ENCODE measurements at places on chromosomes 12 and 14.
A peak's percentile ranks its signal among the peaks of the same experiment; 100 is the strongest.

DNA sequence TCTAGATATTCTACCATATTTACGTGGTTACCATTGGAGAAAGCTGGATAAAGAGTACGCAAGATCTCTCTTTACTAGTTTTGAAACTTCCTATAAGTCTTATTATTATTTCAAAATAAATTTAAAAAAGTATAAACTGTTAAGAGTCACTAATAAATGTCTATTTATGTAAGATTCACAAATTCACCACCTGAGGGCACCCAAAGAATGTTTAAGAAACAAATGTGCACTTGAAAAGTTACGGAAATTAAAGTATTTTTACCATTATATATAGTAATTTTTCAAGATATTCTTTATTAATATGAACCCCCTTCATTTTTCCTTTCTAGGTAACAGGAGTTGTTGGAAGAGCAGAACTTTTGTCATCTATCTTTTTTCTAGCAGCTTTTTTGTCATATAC is 11.9 kb downstream of the TMTC3 start:
- DNase-seq, result no peak

DNA sequence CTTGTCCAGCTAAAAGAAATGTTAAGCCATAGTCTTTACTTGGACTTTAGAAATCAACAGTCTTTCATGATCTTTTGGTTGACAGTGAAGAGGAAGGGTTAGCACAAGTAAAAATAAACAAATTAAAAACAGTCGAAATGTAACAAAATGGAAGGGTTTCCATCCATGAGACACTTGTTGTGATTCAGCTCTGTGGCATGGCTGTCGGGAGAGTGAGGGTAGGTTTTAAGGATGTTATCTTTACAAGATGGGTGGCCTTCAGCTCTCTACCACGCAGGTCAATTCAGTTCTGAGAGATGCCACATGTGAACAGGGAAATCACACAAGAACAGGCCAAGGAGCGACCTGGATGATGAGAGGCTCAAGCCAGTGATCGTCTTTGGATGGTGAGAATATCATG is 180.2 kb downstream of the PPM1H start:
- no peak for DNase-seq

GRCh38 chr14:93160353-93160801 is 24.3 kb downstream of the MOAP1 start:
- DNase-seq, result peak; percentile 19

DNA sequence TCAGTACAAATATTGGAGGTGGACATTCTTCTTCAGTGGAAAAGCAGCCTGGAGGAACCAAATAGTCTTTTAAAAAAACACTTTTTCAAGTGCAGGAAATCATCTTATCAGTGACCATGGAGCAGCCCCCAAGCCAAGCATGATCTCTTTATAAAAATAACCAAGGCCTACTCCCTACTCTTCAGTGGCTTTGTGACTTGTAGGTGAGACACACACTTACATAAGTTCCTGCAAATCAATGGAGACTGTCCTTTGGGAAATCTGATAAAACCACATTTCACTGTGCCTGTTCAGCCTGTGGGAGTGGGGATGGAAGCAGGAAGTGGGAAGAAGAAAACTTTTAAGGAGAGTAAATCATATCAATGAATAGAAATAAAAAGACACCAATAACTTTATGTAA is 56.3 kb downstream of the MBIP start:
- DNase-seq, result no peak

DNA sequence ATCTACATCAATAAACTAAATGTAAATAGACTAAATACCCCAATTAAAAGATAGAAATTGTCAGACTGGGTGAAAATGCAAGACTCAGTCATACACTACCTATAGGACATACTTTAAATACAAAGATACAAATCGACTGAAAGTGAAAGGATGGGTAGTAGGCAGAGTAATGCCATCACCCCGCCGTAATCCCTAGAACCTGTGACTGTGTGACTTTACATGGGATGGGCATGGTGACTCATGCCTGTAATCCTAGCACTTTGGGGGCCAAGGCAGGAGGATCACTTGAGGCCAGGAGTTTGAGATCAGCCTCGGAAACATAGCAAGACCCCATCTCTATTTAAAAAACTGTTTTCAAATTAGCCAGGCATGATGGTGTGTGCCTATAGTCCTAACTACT is 2.6 kb upstream of the EVL start:
- peak; percentile 79 for DNase-seq

- DNase-seq, result no peak
These were observed 5.3 kb downstream of the GYS2 start for GRCh38 chr12:21599143-21599999.

DNA sequence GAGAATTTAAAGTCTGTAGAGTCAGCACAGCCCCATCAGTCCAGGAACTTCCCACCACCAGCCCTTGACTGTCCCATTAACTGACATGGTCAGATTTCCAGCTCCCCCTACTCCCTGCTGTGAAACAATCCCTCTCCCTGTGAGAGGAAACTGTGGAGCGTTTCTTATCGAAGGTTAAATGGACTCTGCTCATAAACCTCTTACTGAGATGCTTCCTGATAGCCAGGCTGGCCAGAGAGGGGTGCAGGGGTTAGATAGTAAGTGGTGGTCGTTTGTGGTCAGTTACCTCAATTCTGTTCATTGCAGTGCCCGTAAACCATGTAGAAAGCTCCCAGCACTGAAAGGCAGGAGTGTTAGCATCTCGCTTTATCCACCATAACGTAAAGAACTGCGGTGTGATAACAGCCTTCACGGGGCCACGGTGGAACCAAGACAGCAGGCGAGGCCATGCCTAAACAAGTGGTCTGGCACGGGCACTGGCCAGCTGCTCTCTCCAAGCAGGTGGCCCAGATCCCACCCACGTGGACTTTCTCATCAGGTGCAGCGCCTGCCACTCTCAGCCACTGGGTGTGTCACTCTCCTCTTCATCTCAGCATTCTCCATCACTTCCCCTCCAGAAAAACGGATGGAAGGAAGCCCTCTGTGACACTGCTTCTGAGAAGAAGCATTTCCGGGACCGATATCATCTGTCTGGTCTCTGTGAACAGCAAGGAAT is 102.2 kb downstream of the FBXL14 start:
- no peak for DNase-seq

- peak; percentile 90 for DNase-seq
These were observed 129.3 kb downstream of the ZFP36L1 start for GRCh38 chr14:68663385-68664076.

DNA sequence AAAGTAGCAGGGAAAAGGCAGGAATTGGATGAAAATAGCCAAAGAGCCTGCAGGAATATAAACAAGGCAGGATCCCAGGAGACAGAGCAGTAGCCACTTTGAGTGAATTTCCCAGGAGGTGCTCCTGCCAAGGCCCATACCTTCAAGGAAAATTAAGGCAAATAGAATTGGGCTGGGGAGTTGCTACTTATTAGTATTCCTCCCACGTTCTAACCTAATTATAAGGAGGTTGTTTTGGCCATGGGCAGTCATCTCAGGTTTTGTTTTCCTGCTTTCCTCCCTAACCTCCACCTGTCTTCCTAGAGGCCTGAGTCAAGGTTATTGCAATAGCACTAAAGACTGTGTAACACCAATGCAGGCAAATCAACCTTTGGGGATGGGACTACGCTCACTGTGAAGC is 73.1 kb downstream of the DAD1 start:
- no peak for DNase-seq

GRCh38 chr14:75279763-75280290 is 1.2 kb downstream of the FOS start:
- DNase-seq, result no peak

DNA sequence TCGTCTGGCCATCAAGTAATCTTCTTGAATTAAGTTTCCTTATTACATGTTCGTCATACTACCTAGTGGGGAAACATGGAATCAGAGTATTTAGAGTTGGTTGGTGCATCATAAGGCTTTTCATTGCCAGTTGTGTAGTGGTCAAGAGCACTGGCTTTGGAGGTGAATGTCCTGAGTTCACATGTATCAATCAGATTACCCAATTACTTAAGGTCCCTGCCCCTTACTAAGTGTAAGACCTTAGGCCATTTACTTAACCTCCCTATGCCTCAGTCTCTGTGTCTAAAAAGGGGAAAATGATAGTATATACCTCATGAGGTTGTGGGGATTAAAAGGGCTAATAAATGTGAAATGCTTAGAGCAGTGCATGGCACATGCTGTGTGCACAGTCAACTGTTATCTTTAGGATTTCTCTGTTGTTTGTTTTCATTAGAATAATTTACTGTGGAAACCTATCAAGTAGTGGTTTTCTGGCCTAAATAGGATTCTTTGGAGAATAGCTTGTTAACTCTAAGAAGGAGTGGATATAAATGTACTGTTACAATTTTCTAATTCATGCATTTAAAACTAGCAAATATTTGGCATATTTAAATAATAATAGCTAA is 27.0 kb downstream of the MSRB3 start:
- DNase-seq, result no peak

DNA sequence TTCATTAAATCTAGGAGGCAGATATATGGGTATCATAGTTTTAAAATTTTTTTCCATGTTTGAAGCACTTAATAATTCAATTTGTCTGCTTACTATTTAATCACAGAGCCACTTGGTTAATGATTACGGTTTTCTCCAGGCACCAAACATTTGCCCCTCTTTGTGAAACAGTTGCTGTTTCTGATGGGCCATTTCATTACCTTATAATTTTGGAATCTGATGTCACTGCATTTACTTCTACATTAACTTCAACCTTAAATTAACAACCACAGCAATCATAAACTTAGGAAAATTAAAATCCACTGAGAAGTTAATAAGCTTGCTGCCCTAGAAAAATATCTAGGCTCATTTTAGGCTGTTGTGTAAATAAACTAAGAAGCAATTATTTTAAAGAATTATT is 17.0 kb downstream of the TMCC3 start:
- no peak for DNase-seq

DNA sequence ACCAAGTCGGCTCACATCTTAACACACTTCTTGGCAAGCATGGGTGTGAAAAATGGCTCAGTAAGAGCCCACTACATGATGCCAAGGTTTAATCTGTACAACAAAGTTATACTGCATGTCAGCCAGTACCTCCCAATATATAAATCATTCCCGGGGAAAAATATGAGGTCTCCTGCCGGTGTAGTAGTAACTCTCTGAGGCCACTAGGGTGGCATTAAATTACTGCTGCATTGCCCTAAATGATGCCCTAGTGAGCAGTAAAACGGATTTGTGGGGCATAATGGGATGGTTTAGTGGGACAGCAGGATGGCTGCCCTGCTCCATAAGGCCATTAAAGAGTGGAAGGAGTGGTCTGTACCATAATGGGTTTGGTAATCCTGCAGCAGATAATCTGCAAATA is 267.7 kb downstream of the MED13L start:
- DNase-seq, result no peak

DNA sequence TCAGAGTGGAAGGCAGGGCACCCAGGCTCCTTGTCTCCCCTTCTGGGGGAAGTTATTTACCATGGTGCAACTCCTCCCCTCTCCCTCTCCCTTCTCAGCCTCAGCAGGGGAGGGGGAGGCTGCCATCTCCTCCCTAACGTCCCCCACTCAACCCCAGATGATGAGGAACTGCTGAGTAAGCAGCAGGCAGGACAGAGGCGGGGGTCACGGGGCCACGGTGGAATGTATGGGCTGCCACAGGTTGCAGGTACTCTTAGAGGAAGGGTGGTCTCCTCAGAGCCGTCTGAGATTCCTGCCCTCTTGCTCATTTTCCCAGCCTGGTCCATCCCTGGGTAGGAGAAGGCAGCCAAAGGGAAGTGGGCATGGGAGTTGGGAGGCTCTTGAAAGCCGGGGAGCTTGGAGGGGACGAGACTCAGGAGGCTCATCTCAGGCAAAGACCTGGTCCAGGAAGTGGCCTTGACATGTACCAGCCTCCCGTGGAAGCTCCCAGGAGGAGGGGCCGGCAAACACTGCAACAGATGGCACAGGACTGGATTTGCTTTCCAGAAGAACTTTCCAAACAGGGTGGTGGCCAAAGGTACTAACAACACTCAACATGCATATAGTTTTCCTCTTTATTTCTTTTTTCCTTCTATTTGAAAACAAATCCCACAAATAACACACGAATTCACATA is 19.0 kb downstream of the RIN3 start:
- DNase-seq, result no peak
